ENCODE measurements at places on chromosomes 2 and 18.

GRCh38 chr18:9017167-9017904 lies 85.2 kb upstream of the NDUFV2 start:
- no peak for DNase-seq

DNA sequence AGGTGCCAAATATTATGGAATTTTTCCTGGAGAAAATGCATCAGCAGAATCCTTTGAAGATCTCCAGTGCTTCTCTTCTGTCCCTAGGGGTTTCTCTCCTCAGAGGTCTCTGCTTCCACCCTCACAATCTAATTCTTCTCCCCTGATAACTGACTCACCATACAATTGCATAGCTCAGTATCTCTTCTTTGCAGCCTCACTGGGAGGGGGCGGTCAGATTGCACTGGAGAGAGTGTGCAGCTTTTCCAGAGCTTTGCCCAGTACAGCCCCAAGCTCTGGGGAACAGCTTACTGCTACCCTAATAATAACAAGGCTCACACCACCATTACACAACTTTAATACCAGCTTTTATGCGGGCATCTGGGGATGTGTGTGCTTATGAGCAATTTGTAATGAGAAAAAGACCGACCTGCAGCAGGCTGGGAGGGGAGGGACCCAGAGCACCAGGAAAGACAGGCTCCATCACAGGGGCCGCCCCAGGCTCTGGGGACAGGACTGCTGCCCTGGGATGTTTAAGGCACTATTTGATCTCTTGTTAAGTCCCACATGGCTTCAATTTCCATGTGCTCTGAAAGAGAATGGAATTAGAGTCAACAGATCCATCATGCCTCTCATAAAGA lies 276.6 kb upstream of the SIX2 start:
- DNase-seq, result no peak

GRCh38 chr2:113784823-113785744 lies 28.6 kb upstream of the SLC35F5 start:
- peak; percentile 60 for DNase-seq

DNA sequence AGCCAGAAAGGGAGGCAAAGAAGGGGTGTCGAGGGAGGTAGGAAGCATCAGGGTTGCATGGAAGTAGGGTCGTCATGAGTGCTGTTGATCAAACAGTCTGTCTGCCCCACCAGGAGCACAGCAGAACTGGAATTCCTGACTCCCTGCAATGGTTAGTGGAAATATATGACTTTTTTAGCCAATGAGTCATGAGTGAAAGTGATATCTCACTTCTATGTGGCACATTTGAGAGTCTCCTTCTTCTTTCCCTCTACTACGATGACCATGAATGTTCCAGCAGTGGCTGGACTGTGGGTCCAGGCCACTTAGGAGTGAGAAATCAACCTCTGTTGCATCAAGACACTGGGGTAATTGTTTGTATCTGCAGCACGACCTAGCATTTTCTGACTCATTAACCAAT lies 199.5 kb downstream of the TTC32 start:
- DNase-seq, result no peak

- no peak for DNase-seq
These were observed 105.0 kb upstream of the ITGA4 start for GRCh38 chr2:181352158-181352557.

DNA sequence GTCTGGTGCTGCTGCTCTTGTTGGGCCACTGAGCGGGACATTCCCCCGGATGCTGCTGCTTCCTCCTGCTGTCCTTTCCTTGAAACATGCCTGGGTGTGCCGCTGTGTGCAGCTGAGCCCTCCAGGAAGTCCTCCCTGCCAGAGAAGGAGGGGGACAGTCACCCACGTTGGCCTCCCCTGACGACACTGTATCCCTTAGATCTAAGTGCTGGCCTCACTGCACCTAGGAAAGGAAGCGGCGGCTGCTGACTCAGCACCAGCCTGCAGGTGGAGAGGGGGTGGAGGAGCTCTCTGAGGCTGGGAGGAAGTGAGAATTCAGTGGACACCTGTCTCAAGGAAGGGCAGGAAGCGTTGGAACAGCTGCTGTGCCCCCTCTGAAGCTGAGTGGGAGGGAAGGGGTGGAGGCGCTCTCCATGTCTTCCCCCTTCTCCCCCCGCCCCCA lies 239.8 kb downstream of the HAUS1 start:
- DNase-seq, result no peak

- DNase-seq, result peak; percentile 62
These were observed 20.3 kb downstream of the TRAPPC12 start for GRCh38 chr2:3399829-3400228.

- DNase-seq, result no peak
These were observed 885.6 kb upstream of the VRK2 start for GRCh38 chr2:57160976-57161375.

DNA sequence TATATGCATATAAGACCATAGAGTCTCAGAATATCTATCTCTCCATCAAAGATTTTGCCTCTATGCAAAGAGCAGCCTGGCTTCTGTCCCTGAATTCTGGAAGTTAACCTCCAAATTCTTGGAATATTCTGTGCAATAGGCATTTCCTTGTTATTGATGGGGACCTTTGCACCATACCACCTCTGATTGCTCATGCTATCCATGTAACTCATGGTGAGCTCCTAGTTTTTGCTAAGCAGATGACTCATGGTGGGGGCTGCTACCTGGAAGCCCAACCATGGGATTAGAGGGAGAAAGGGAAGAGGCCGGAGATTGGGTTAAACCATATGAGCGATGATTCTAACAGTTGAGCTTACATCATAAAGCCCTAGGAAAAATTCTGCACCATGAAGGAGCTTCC lies 310.2 kb upstream of the FIGN start:
- no peak for DNase-seq

- no peak for DNase-seq
These were observed 1.5 kb downstream of the CNRIP1 start for GRCh38 chr2:68317971-68318913.

- DNase-seq, result no peak
These were observed 529.2 kb upstream of the LINC00305 start for GRCh38 chr18:64678048-64678447.

GRCh38 chr2:40458271-40458794 lies 6.4 kb upstream of the SLC8A1 start:
- peak; percentile 14 for DNase-seq

- DNase-seq, result no peak
These were observed 249.4 kb upstream of the UBE2E3 start for GRCh38 chr2:180730976-180731375.

GRCh38 chr2:148508878-148509287 lies 135.7 kb upstream of the EPC2 start:
- DNase-seq, result no peak

DNA sequence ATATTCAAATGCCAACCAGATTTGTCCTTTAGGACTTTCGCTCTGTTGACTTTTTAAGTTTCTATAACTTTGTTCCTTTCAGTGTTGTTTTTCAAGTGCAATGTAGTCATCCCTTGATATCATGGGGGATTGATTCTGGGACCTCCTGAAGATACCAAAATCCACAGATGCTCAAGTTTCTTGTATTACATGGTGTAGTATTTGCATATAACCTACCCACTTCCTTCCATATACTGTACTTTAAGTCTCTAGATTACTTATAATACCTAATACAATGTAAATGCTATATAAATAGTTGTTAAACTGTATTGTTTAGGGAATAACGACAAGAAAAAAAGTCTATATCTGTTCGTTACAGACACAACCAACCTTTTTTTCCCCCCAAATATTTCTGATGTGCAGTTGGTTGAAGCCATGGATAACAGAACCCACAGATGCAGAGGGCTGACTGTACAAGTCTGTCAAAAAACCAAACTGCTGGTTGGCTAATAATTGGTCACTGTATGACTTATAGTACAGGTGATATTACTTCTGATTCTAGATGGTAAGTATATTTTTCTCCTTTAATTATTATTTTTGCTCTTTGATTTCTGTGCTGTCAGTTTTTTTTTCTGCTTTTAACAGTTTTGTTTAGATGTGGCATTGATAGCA lies 201.7 kb upstream of the STON1 start:
- DNase-seq, result no peak

DNA sequence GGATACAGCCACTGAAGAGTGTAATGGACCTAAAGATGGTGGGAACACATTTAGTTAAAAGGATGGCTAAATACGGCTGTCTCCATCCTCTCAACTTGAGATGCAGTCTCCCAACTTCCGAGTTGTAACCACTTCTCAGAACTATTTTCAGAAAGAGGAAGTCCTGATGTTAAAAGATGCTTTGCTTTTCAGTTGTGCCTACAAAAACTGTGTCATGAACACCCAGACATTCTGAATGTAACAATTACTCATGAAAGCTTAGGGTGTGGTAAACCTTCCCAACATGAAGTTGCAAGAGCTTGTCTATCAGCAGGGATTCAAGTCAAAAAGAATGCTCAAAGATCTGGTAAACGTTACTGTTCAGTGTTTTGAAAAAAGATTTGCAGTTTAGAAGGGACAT lies 147.9 kb downstream of the DOCK10 start:
- DNase-seq, result no peak

DNA sequence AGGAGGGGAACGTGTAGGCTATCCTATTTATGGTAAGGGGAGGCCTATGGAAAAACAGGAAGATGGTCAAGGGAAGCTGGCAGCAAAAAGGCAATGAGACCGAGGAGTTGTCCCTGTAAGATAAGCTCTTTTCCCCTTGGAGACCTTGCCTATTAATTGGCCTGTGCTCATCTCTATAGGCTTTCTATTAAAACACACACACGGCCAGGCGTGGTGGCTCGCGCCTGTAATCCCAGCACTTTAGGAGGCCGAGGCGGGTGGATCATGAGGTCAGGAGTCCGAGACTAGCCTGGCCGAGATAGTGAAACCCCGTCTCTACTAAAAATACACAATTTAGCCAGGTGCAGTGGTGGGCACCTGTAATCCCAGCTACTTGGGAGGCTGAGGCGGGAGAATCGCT lies 32.1 kb downstream of the EPAS1 start:
- DNase-seq, result no peak

GRCh38 chr18:3447068-3447894 lies 2.7 kb upstream of the TGIF1 start:
- no peak for DNase-seq

- no peak for DNase-seq
These were observed 101.3 kb downstream of the CDC42EP3 start for GRCh38 chr2:37569986-37570679.

GRCh38 chr2:202378662-202379358 lies 2.7 kb downstream of the BMPR2 start:
- no peak for DNase-seq

DNA sequence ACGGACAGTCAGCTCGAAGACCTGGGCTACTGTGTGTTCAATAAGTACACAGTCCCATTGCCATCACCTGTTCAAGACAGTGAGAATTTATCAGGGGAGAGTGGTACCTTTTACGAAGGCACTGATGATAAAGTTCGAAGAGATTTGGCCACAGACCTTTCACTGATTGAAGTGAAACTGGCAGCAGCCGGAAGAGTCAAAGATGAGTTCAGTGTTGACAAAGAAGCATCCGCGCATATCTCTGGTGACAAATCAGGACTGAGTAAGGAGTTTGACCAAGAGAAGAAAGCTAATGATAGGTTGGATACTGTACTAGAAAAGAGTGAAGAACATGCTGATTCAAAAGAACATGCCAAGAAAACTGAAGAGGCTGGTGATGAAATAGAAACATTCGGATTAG lies 76.9 kb upstream of the UNC80 start:
- DNase-seq, result no peak

GRCh38 chr2:196459539-196459938 lies 180.0 kb upstream of the CCDC150 start:
- DNase-seq, result no peak

GRCh38 chr2:37378411-37378810 lies 34.0 kb downstream of the QPCT start:
- no peak for DNase-seq

GRCh38 chr2:201441409-201441808 lies 9.8 kb downstream of the TRAK2 start:
- DNase-seq, result no peak

Measured in NCI-H1694 (cell line).